ENCODE measurements at places on chromosomes 12 and 14.

DNA sequence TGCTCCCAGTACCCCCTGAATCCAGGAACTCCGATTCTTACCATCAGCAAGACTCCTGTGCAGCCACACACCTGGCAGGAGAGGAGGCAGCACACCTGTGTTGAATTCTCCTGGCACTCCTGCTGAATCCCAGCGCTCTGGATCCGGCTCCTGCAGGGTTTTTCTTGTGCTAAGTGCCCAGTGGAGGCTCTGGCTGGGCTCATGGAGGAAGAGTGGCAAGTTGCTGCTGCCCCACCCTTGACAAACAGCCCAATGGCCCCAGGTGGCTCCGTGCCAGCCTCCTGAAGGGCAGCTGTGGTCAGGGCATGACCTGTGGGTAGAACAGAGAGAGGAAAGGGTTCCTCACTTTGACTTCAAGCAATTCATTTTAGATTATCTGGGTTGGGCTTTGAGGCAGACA lies 20.0 kb downstream of the CRACR2A start:
- no peak for DNase-seq

GRCh38 chr12:103547376-103547775 lies 39.7 kb upstream of the STAB2 start:
- no peak for DNase-seq

DNA sequence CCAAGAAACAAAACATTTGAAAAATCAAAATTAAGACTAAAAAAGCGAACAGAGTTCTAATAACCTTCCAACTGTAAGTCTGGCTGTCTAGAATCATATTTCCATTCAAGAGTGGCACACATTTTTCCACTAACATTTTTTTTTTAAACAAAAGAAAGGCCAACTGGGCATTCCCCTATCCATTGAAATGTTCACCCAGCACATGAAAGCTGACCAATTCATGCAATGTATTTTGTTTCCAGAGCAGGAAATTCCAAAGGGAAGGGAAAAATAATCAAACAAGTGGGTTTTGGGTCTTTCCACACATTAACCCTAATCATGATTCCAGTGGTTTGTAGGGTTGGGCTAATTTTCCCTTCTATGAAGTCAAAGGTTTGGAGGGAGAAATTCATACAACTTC lies 206.5 kb downstream of the CALM1 start:
- DNase-seq: no peak

DNA sequence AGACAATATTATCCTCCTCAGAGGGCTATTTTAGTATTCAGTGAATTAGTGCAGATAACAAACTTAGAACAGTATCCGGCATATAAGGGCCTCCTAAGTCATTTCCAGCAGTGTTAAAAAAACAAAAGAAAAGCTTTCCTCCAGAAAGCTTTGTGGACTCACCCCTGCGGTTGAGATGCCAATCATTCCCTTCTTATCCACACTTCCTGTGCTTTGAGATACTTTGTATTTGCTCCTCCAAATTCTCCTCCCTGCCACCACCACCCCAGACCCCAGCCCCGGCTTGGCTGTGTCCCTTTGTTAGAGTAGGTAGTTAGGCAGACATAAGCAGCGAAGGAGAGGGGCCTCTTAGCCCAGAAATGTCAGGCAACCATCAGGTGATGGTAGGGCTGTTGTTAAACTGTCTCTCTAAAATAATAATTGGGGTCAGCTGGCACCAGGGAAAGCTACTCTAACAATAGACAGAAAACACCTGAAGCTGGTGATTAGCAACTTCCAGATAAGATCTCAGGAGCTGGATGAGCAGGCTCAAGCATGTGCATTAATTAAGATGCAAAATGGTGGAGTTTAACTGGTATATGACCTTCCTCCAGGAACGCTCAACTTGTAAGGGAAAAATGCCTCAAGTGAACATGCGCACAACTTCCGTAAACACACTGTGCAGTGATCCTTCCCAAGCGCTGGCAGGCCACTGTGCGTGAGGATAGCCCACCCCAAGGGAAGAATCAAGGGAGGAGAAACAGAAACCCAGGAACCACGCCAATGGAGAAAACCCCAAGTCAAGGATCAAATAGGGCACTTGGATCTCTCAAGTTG lies 152.1 kb upstream of the EEA1 start:
- no peak for DNase-seq

- no peak for DNase-seq
These were observed 58.0 kb downstream of the SYNE2 start for GRCh38 chr14:63910583-63911363.

- no peak for DNase-seq
These were observed 11.0 kb downstream of the ARHGDIB start for GRCh38 chr12:14950421-14950820.

DNA sequence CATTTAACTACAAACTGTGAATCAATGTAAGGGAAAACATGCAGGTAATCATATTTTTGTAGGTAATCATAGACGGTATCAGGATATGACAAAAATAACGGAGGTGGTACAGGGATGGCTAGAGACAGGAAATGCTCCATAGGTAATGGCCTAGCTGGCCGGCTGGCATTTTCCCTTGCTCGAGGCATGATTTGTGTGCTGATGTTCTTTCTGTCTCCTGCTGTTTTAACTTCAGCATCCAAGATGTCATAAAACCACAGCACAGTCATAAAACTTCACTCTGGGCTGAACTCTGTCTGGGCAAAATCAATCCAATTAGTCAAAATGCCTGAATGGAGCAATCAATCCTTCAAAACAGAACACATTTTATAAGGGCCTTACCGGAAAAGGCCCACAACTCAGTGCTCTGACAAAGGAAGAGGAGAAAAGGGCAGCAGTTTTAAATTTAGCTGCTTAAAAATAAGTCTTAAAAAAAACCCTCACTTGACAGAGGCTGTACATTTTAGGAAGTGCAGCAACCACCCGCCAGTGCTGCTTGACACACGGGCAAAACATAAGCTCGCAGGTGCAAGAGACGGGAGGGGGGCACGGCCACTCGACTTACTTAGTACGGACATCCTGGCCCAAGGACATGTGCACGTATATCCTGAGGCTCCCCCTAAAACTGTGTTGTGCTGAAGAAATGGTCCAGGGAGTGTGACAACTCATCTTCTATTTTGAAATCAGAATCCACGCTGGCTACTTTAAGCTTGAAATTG lies 40.5 kb upstream of the GPR68 start:
- no peak for DNase-seq

DNA sequence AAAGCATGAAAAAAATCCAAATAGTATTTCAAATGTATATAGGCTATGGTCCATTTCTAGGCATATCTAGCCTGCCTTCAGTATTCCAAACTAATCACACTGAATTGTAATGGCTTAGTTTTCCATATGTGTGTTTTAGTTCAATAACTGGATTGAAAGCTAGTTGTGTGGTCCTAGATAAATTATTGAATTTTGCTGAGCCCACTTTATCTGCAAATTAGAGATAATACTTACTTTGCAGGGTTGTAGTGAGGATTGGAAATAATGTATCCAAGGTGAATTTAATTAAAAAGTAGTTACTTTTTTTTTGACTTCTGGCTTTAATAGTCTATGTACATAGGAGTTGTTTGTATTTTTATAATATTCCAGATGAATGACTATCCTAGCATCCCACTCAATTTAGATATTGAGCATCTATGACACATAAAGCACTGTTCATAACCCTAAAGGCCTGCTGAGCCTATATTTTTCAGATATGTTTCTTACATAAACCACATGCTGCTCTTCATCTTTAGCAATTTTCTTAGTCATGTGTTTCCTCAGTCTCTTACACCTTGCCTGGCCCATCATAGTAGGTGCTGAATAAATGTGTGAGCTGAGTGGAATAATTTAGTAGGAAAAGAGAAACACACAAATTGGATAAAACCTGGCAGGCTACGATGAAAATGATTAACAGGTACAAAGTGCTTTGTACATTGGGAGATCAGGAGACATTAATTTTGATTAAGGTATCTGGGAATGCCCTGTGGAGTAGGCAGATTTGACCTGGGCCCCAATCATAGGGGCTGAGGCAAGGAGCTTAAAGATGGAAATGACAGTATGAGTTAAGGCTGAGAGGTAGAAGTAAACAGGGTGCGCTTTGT lies 1.1 kb upstream of the ATP23 start:
- no peak for DNase-seq

DNA sequence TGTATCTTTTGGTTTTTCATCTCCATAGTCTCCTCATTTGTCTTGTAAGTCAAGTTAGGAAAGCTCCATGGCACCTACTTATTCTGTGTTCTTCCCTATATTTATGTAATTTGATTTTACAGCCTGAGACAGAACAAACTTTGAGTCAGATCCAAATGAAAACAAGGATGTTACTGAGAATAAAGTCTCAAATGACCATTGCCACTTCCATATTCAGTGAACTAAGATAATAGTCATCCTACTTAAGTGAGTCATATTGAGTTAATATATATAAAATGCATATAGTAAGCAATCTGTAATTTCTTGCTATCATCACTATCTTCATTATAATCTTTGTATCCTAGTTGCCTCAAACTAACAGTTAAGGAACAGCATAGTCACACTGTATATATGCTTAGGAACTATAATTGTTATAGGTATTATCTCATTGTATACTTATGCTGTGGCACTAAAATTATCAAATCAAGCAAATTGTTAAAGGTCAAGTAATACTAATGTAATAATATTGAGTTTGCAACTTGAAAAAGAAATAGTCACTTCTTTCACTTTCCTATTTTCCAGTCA lies 30.8 kb downstream of the TMTC3 start:
- no peak for DNase-seq

GRCh38 chr14:31510222-31510621 lies 22.4 kb upstream of the GPR33 start:
- peak; percentile 5 for DNase-seq

- DNase-seq: no peak
These were observed 179.0 kb downstream of the FOXN3 start for GRCh38 chr14:89237921-89238529.

DNA sequence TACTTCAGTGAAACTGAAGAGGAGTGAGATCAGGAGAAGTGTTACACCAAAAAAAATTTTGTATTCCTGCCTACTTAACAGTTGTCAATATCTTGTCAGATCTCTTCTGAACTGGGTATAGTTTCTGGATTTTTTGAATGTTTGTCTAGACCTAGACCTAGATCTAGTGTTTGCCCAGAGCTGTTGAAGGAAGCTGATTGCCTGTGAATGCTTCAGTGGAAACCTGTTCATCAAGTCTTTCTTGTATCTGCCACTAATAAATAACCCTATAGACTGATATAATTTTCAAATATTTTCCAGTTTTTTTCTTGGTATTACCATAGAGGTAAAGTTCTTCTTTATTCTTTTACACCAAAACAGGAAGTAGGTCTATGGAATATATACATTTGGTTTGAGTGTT lies 781.5 kb upstream of the FBXO33 start:
- DNase-seq: no peak

DNA sequence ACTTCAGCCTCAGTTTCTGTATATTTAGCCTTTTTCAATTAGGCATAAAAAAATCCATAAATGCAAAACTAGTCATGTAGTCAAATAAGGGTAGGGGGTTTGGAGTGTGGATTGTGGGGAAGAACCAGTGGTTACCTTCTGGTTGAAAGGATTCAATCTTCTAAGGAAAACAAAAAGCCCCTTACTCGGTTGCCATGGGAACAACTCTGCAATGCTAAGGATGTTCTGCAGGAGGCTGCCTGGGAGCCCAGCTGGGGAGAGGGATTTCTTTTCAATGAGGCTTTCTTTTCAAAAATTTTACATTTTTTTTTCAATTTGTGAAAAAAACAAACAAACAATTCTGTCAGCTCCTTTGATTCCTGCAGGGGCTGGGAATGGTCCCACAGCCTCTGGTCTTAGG lies 67.2 kb downstream of the SLC8A3 start:
- DNase-seq: no peak

DNA sequence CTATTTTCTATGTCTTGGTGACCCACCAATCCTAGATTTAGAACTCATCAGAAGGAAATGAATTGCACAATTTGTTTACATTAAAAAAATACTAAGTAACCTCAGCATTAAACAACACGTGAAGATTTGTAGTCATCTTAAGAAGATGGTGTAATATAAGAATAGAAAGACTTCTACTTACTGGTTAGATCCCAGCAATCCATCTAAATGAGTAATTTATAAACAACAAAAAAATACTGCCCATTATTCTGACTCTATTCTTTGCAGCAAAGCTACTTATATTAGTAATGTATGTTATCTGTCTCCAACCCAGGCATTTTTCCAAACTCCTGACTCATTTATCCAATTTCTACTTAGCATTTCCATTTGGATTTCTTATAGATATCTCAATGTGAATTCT lies 67.8 kb downstream of the CD163L1 start:
- DNase-seq: no peak

DNA sequence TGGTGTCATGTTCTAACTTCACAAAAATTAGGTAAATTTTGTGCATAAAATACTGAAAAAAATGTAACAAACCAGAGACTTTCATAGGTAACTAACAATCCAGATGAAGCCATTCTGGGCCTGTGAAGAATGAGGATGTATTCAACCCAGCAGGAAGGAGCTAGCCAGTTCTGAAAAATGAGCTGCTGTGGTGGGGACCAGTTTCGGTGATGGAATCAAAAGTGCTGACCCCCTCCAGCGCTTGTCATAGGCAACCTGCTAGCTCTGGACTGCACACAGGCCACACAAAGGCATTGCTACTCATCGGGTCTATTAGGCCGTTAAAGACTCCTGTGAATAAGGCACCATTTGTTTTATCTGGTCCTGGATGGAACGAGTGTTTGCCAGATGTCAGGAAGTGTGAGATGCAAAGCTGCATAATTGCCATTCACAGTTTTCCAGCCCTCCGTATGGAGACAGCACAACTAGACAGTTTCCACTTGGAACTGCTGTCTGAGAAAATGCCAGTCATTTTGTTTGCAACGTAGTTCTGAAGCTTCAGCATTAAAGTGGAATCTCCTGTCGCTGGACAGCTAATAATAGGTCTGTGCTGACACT lies 3.3 kb upstream of the RIMBP2 start:
- no peak for DNase-seq

- no peak for DNase-seq
These were observed 4.3 kb upstream of the STRN3 start for GRCh38 chr14:31030469-31030868.

DNA sequence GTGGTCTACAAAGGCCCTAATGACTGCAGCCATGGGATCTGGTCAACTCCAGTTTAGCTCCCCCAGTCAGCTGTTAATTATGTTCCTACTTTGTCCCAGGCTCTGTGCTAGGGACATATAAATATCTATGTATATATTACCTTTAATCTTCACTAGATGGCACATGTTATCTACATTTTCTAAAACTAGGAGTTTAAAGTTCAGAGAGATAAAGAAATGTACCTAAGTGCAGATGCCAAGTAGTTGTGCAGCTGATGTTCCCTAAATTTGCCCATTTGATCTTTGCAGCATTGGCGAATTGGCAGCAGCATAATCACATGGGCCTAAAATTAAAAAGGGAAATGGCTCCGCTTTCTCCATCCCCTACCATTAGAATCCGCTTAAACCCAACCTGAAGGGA lies 541.1 kb downstream of the MED13L start:
- DNase-seq: no peak

GRCh38 chr12:67382241-67382871 lies 113.2 kb downstream of the CAND1 start:
- DNase-seq: no peak

DNA sequence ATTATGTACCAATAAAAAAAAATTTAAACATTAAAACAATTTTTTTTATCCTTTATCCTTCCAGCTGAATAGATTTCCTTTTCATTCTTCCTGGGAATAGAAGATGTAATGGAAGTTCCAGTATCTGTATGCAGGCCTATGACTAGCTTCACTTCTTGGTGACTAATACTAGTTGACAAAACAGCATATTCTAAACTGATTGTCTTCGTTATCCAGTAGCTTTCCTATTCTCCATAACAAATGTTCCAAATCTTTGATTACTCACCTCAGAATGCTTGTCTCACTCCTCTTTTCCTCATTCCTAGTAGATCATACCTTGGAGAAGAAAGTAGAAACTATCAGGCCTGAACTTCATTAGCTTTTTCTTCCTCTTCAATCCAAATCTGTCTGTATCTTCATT lies 70.7 kb downstream of the PLEKHA5 start:
- DNase-seq: no peak

GRCh38 chr14:44109036-44109435 lies 398.0 kb downstream of the FSCB start:
- DNase-seq: no peak

Measured in CD8-positive, alpha-beta memory T cell (primary cell).